ENCODE measurements at places on chromosomes 13 and 19.

- DNase-seq = no peak
These were observed 77.5 kb downstream of the SERP2 start for GRCh38 chr13:44451126-44451525.

- DNase-seq = no peak
These were observed 5.5 kb downstream of the ISYNA1 start for GRCh38 chr19:18432275-18433014.

- no peak for DNase-seq
These were observed 28.1 kb downstream of the MYO16 start for GRCh38 chr13:108657519-108657918.

DNA sequence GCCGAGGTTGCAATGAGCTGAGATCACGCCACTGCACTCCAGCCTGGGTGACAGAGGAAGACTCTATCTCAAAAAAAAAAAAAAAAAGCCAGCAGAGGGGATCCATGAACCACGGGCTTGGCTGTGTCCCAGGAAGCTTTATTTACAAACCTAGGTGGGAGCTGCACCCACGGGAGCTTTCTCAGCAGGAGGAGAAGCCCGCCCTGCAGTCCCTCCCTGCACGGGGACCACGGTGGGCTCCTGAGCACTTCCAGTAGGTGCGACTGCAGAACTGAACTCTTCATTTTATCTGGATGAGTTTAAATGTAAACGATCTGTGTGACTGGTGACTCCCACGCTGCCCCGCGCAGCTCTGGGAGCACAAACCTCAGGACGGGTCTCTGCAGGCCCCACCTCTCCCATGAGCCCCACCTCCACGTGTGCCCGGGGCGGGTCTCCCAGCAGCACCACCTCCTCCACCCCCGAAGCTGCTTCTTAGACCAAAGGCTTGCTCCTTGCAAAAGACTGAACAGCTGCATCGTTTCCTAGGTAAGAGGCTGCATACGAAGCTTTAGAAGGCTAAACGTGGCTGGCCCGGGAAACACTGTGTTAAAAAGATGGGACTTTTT lies 66.4 kb downstream of the SPACA7 start:
- DNase-seq = no peak

DNA sequence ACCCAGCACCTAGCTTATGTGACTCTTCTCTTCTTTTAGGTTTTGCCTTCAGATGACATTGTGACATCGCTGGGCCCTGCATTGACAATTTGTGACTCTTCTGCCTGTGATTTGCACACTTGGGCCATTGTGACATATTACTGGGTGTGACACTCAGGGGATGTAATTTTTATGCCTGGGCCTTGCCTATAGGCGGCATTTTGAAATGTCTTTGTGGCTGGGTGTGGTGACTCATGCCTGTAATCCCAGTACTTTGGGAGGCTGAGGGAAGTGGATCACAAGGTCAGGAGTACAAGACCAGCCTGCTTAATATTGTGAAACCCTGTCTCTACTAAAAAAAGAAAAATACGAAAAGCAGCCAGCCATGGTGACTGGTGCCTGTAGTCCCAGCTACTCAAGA lies 28.4 kb upstream of the ZNF681 start:
- DNase-seq = no peak

DNA sequence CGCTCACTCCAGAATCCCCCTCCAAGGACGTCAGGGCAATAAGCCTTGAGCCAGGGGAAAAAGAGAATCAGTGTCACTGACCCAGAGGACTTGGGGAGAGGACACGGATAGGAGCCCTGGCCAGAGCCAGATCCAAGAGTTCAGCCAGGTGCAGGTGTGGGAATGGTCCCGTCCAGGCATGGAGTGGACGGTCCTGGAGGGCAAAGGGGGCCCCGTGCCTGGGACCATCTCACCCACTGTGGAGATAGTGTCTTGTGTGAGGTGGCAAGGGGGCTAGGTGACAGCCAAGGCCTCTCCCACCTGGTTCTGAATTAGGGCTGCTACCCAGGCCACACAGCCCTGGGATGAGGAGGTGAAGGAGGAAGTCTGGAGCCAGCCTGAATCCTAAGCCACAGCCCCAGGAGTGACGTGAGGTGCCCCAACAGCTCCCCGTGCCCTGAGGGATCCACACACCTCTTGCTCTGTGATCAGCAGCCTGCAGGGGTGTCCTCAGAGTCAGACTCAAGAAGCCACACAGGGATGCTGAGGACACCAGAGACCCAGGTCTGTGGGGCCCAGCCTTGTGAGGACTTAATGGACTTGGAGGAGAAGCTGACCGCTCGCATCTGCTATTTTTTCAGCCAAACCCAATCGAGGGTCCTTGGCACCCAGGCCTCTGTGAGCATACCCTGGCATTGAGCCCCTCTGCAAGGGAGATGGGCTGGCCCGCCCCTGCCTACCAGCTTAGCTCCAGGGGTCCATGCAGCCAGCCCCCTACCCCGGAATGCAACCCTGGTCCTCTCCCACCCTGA lies 16.4 kb upstream of the ZNF14 start:
- no peak for DNase-seq

DNA sequence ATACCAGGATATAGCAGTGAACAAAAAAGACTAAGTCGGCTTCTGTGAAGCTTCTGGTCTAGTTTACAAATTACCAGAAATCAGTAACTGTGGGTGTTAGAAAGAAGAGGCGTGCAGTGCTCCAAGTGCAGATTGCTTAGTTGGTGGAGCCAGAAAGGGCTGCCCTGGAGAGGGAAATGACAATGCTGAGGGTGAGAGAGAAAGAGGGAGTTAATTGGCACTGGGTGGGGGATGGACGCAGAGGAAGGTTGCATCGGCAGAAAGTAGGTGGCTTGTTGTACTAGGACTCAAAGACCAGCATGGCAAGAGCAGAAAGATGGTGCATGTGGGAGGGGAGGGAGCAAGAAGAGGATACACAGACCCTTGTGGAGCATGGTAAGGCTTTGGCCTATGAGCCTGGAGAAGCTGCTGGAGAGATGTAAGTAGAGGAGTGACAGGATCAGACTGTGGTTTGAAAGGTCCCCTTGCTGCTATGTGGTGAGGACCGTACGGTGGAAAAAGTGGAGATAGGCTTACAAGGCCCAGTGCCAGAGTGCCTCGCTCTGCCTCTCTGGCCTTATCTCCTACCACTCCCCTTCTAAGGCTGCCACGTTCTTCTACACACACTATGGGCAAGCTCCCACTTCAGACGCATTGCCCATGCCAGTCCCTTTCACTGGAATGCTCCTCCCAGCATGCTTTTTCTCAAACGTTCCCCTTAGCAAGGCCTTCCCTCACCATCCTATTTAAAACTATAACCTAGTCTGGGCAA lies 13.5 kb downstream of the SMG9 start:
- DNase-seq = no peak

DNA sequence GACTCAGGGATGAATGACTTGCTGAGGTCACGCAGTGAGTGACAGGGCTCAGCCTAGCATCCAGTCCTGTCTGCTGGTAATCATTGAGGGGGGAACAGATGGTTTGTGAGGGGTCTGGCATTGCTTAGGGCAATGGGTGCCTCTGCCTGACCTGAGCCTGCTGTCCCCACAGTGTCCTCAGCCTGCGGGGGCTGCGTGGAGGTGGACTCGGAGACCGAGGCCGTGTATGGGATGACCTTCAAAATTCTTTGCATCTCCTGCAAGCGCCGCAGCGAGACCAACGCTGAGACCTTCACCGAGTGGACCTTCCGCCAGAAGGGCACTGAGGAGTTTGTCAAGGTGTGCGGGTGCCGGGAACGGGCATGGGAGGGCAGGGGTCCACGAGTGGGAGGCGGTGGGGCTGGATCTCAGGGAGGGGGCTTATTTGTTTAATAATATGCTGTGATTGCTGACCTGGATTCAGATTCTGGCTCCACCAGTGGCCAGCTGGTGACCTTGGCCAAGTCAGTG lies 2.1 kb downstream of the SCN1B start:
- no peak for DNase-seq

All from activated CD8-positive, alpha-beta memory T cell treated with anti-CD3 and anti-CD28 coated beads, Interleukin-2, amount 50 U/mL, for 4 hours (primary cell).